T-cell (primary cell): ENCODE measurements at places on chromosomes 2 and 18.

- DNase-seq: no peak
Measured at GRCh38 chr2:64192125-64192479, 47.9 kb upstream of the PELI1 start.

DNA sequence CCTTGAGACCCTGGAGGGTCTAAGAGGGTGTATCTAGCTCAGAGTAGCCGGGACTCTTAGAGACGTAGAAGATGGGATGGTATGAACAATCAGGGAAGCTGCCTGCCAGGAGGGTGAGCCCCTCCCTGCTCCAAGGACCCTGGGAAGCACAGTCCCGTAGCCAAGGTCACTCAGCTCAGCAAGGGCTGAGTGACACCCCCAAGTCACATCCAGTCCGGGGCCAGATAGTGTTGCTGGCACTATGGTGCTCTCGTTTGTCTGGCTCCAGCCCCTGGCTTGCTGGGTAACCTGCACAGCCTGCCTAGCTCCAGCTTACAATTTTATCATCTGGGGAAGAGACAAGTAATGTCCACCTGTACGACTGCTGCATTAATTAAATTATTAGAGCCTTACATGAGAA lies 22.3 kb downstream of the REEP1 start:
- no peak for DNase-seq

- DNase-seq: peak; percentile 40
Measured at GRCh38 chr2:444937-445884, 157.3 kb upstream of the ALKAL2 start.

DNA sequence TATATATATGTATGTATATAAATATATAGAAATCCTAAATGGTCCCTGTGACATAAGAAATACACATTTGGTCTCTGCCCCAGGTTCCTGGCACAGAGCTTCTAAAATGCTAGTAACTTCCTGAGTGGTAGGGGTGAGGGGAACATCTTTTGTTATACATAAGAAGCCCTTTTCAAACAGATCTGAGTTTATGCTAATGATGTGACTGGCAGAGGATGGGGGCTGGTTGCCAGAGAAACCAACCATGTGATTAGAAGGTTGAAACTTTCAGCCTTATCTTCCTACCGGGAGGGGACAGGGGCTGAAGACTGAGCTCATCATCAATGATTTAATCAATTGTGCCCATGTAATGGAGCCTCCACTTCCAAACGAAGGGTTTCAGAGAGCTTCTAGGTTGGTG lies 16.3 kb downstream of the MFSD2B start:
- no peak for DNase-seq

GRCh38 chr2:134866498-134867099 lies 28.2 kb downstream of the ACMSD start:
- no peak for DNase-seq

GRCh38 chr2:215878476-215879063 lies 134.8 kb downstream of the MREG start:
- no peak for DNase-seq

DNA sequence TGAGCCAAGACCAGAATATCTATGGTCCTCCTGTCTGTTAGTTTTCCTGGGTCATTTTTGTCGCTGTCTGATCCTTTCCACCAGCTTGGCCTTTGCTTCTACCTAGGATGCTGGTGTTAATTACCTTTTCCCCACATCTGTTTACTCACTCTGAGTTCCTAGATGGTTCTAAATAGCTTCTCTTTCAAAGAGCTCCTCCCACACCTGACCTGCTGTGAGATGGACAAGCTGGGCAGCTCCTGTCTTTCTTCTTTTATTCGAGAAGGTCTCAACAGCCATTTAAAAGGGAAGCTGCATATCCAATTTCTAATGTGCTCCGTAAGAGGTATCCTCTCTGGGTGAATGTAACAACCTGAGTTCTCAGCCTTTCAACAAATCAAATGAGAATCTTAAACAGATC lies 156.2 kb downstream of the HRH4 start:
- DNase-seq: no peak

- no peak for DNase-seq
Measured at GRCh38 chr2:23385351-23385747, 370 bp downstream of the KLHL29 start.

GRCh38 chr2:223097888-223098383 lies 45.9 kb downstream of the KCNE4 start:
- no peak for DNase-seq

GRCh38 chr18:9082711-9083510 lies 19.6 kb upstream of the NDUFV2 start:
- DNase-seq: no peak
